Caco-2 (cell line): ENCODE measurements at places on chromosomes 1 and 21.

- no peak for DNase-seq
- no peaks in the 10 kb centered on the region for H3K4me1 ChIP-seq
- H3K36me3 ChIP-seq = no peaks in the 10 kb centered on the region
- no peak overlapping the region for H3K4me3 ChIP-seq
- no peaks in the 10 kb centered on the region for H3K27me3 ChIP-seq
These were observed 88.2 kb downstream of the TIAM1 start for GRCh38 chr21:31255896-31256295.

DNA sequence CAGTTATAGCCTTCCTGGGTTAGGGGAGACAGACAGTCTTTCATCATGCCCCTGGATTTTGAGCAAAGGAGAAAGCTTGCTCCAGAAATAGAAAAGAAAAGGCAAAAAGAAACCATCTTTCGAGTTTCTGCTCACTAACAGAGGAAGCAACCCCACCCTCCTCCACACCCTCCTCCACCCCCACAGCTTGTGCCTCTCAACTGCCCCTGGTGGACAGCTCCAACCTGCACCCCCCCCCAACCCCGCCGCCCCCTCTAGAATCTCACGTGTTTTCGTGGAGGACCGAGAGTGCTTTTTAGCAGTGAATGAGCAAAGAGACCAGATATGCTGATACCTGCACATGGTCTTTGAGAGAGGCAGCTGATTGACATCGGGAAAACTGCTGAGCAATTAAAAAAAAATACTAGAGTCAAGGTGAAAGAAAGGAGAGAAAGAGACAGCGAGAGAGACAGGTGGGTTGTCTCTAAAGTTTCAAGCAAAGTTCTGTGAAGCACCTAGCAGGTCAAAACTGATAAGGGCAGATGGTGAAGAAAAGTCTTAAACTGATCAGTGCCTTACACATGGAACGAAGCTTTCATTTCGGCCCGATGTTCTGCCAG is 358.3 kb downstream of the KIF26B start:
- peak; percentile 8 for DNase-seq
- no peak overlapping the region for H3K27ac ChIP-seq
- H3K36me3 ChIP-seq = no peaks in the 10 kb centered on the region
- no peak overlapping the region for H3K4me3 ChIP-seq

- DNase-seq = no peak
- no peaks in the 10 kb centered on the region for H3K4me1 ChIP-seq
- no peaks in the 10 kb centered on the region for H3K27me3 ChIP-seq
- H3K4me3 ChIP-seq = no peak overlapping the region
- no peak overlapping the region for H3K27ac ChIP-seq
These were observed 164.7 kb downstream of the GALNT2 start for GRCh38 chr1:230231774-230232145.

DNA sequence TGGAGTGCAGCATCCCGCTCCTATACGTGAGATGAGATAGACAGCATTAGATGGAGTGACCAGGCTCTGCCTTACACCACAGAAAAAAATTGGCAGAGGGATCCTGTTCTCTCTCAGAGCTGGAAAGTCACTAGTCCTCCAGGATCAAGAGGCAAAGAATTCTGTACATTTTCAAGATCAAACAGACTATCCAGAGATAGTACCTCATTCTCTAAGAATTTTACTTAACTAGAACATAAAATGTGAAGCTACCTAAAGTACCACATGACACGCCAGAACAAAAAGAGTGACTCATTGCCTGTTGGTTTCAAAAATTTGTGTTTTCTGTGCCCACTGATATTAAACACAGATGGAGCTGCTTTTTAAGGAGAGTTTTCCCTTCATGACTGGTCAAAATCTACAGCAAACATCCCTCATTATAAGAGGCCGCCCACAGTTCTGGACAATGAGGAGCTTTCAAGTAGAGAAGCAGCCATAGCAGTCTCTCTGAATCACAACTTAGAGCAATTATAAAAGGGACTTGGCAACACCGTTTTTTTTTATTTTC is 32.3 kb downstream of the CD160 start:
- no peak overlapping the region for H3K4me3 ChIP-seq
- H3K36me3 ChIP-seq = no peaks in the 10 kb centered on the region
- H3K4me1 ChIP-seq = no peaks in the 10 kb centered on the region
- DNase-seq = no peak
- H3K27ac ChIP-seq = no peak overlapping the region

DNA sequence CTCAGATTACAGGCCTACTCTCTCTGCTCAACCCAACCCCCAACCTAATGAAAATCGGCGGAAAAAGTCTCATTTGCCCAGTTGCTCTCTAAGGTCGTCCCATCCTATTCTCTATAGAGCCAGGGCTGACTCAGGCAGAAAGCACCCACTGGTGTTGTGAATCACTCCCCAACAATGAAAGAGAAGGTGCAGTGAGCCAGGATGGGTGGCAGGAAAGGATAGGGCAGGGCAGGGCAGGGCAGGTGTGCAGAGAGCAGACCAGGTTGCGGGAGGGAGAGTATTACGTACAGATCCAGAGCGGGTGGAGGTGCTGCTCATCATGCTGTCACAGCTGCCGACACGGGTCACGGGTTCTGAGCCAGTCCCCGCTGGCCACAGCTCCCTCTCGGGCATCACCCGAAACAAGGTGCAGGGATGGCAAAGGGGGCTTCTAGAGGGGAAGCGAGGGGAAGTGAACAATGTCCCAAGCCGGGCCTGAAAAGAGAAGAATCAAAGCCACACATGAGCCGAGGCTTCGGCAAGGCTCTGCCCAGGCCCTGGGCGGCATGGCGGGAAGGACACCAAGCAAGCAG is 5.3 kb downstream of the C1orf116 start:
- peaks cover 80% of the 10 kb centered on the region for H3K4me1 ChIP-seq
- no peak for DNase-seq
- peaks cover 5% of the 10 kb centered on the region; the same call in 1 of the 2 replicates for H3K36me3 ChIP-seq
- peak overlapping the region; percentile 63 for H3K27ac ChIP-seq

DNA sequence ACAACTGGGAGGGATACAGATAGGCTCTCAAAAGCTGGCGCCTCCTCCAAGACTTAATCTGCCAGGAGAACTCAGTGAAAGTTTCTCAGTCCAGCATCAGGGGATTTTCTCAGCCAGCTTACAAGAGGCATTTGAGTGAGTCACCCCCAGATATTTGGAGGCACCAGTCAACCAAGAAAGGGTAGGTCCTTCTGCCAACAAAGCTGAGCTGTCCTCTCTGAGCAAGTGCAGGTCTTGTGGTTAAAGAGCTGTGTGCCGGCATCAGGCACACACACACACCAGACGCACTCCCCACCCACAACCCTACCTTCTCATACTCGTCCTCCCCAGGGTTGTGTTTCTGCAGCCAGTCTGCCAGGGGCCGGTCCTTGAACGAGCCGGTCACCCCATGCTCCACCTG is 27.0 kb upstream of the PPP1R15B start:
- H3K4me3 ChIP-seq = no peak overlapping the region
- H3K27me3 ChIP-seq = no peaks in the 10 kb centered on the region
- no peak overlapping the region for H3K27ac ChIP-seq
- DNase-seq = no peak
- no peaks in the 10 kb centered on the region for H3K4me1 ChIP-seq

GRCh38 chr1:83964153-83964552 is 34.8 kb downstream of the TTLL7 start:
- H3K4me3 ChIP-seq = no peak overlapping the region

DNA sequence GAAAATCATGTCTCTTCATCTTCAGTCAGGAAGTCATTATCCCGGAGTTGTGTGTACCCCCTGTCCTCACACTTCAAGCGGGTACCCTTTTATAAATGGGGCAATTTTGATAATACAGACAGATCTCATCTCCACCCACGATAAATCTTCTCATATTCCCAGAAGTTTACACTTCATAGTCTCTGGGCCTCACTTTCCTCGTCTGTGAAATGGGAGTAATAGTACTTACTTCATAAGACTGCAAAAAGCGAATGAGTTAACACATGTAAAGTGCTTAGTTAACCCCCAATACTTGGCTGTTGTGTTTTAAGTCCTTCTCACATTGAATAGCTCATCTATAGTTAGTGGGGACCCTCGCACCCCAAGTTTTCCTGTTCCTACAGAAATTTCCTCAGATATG is 820 bp downstream of the NUP210L start:
- peaks cover 13% of the 10 kb centered on the region; the same call in 1 of the 2 replicates for H3K4me1 ChIP-seq
- H3K4me3 ChIP-seq = no peak overlapping the region
- DNase-seq = no peak
- no peaks in the 10 kb centered on the region; the same call in none of the 2 replicates for H3K36me3 ChIP-seq
- no peak overlapping the region for H3K27ac ChIP-seq

DNA sequence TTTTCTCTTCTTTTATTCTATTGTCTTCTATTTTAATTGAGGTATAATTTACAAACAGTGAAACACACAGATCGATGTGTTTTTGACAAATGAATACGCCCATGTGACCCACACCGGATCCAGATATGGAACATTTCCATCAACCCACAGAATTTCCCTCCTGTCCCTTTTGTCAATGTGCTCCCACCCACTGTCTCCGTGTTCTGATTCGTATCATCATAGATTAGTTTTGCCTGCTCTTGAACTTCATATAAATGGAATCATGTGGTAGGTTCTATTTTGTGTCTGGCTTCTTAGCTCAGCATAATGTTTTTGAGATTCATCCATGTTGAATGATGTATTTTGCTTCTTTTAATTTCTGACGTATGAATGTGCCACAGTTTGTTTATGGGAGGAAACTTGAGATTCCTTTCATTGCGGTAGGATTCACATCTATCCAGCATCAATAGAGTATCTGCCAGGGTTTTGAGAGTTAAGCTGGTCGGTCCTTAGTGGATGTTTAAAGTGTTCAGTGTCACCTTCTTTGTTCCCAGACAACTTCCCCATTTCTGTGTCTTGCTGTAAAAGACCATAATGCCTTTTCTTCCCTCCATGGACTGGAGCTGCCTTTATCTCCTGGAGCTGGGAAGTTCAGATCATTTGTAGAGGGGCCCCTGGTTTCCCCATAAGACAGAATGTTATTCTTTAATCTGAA is 14.7 kb downstream of the NAV1 start:
- peaks cover 1% of the 10 kb centered on the region; the same call in 1 of the 2 replicates for H3K27me3 ChIP-seq
- no peaks in the 10 kb centered on the region for H3K36me3 ChIP-seq
- no peak overlapping the region for H3K27ac ChIP-seq
- H3K4me1 ChIP-seq = no peaks in the 10 kb centered on the region
- no peak overlapping the region for H3K4me3 ChIP-seq
- no peak for DNase-seq
